ENCODE measurements at places on chromosomes 1 and 21.

GRCh38 chr1:26555550-26555981 lies 26.0 kb downstream of the RPS6KA1 start:
- no peak overlapping the region for H3K4me3 ChIP-seq
- peaks cover 28% of the 10 kb centered on the region for H3K36me3 ChIP-seq
- no peaks in the 10 kb centered on the region for H3K4me1 ChIP-seq
- H3K27me3 ChIP-seq: peaks cover 10% of the 10 kb centered on the region

DNA sequence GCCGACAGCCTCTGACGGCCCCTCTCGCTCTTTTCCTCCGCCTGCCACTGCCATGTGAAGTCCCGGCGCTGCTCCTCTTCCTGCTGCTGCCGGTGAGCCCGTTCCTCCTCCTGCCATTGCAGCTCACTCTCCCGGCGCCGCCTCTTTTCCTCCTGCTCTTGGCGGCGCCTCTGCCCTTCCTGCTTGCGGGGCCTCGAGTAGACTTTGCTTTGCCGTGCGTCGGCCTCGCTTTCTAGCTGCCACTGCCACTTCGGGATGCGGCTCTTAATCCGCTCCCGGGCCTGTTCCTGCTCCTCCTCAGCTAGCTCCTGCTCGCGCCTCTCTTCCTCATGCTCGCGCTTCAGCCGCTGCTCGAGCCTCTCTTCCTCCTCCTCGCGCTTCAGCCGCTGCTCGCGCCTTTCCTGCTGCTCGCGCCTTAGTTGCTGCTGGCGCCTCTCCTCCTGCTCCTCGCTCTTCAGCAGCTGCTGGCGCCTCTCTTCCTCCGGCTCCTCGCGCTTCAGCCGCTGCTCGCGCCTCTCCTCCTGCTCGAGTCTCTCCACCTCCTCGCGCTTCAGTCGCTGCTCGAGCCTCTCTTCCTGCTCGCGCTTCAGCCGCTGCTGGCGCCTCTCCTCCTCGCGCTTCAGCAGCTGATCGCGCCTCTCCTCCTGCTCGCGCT lies 4.3 kb downstream of the TCHH start:
- no peaks in the 10 kb centered on the region for H3K36me3 ChIP-seq
- H3K27ac ChIP-seq: no peak overlapping the region
- peak overlapping the region; percentile 58 for H3K4me3 ChIP-seq
- peaks cover 26% of the 10 kb centered on the region for H3K4me1 ChIP-seq

DNA sequence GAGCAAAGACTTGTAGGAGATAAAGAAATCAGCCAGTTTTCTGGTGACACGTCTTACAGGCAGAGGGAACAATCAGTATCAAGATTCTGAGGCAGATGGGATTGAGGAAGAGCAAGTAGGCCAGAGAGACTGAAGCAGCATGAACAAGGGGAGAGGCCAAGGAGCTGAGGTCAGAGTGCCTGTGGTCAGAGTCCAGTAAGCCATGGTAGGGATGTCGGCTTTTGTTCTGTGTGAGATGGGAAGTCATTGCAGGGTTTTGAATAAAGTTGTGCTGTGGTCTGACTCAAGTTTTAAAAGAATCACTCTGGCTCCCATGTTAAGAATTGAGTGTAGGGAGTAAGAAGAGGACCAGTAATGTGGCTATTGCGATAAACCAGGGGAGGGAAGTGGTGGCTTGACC lies 85.9 kb upstream of the IVNS1ABP start:
- no peak overlapping the region for H3K27ac ChIP-seq
- no peaks in the 10 kb centered on the region for H3K4me1 ChIP-seq
- H3K27me3 ChIP-seq: no peaks in the 10 kb centered on the region
- H3K36me3 ChIP-seq: no peaks in the 10 kb centered on the region
- no peak for DNase-seq
- no peak overlapping the region for H3K4me3 ChIP-seq

DNA sequence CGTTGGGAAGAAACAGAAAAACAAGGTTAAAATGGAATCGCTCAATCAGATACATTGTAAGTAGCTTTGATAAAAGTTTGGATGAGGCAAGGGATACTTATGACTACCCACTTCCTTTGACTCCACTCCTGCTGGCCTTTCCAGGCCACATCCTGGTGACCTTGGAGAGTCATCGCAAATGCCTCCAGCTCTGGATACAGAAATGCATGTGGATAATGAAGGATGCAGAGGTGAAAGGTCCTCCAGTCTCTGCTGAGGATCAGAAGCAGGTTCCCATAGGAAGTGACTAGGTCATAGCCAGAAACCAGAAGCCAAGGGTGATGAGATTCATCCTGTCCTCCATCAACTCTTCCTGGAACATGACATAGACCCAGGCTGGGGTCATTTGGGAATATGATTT lies 6.2 kb upstream of the CAMK1G start:
- H3K4me3 ChIP-seq: no peak overlapping the region
- H3K36me3 ChIP-seq: no peaks in the 10 kb centered on the region
- H3K27me3 ChIP-seq: peaks cover 34% of the 10 kb centered on the region
- DNase-seq: no peak
- no peaks in the 10 kb centered on the region for H3K4me1 ChIP-seq
- no peak overlapping the region for H3K27ac ChIP-seq

- no peaks in the 10 kb centered on the region for H3K36me3 ChIP-seq
- H3K27ac ChIP-seq: no peak overlapping the region
- H3K27me3 ChIP-seq: peaks cover 15% of the 10 kb centered on the region
- no peaks in the 10 kb centered on the region for H3K4me1 ChIP-seq
- no peak for DNase-seq
- no peak overlapping the region for H3K4me3 ChIP-seq
Observed at GRCh38 chr1:205948039-205948438, 4.8 kb upstream of the SLC26A9 start.

GRCh38 chr1:208534979-208535378 lies 290.8 kb upstream of the PLXNA2 start:
- no peaks in the 10 kb centered on the region for H3K27me3 ChIP-seq
- H3K4me1 ChIP-seq: no peaks in the 10 kb centered on the region
- H3K4me3 ChIP-seq: no peak overlapping the region
- no peak overlapping the region for H3K27ac ChIP-seq
- no peak for DNase-seq
- H3K36me3 ChIP-seq: no peaks in the 10 kb centered on the region

- H3K4me3 ChIP-seq: no peak overlapping the region
- no peaks in the 10 kb centered on the region for H3K36me3 ChIP-seq
- DNase-seq: no peak
- H3K27ac ChIP-seq: peak overlapping the region; percentile 65
Observed at GRCh38 chr1:117812869-117813511, 116.4 kb downstream of the GDAP2 start.

DNA sequence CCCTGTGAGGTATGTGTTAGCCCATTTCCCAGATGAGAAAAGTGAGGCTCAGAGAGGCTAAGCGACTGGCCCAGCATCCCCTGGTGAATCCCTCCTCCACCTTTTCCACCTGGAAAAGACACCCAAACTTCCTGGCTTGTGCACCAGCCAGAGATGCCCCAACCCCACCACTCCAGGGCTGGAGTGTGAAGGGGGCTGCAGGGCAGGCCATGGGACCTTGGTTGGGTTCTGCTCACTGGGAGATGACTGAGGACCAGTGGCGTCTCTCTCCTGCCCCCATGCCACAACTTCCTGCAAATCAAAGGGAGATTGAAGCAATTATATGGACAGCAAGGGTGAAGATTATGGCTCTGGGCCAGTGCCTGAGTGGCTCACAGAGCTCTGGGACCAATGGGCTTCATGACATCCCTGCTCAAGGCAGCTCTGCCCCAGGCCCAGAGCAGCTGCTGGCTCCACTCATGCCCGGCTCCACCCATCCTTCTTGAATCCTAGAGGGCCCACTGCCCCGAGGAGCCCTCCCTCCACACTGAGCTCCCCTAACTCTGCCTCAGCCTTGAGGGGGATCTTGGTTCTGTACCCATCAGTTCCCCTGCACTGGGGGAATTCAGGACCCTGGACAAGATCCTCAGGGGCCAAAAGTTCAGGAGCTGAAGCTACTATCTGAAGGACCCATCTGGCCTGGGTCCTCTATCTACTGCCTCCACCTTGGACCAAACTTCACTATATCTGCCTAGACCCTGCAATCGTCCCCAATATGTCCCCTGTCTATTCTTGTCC lies 416.9 kb downstream of the PTPRU start:
- no peak overlapping the region for H3K4me3 ChIP-seq
- H3K36me3 ChIP-seq: no peaks in the 10 kb centered on the region
- no peaks in the 10 kb centered on the region for H3K4me1 ChIP-seq
- peaks cover 2% of the 10 kb centered on the region for H3K27me3 ChIP-seq

DNA sequence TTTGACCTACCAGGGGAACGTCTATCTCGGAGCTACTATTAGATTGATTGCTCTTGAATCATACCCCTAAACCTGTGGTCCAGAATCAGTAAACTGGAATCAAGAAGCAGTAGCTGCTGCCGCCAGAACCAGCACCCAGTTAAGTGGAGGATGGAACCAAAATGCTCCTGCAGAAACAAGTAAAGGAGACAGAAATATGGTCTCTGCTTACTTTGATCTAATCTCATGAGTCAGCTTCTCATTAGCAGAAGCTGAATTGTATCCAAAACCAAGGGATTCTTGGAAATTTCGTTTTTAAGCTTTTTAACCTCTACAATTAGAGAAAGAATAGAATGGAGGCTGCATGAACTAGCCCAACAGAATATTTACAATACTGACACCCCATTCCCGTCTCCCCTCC lies 42.6 kb upstream of the PIGV start:
- H3K27me3 ChIP-seq: no peaks in the 10 kb centered on the region
- no peak for DNase-seq
- peak overlapping the region; percentile 26 for H3K27ac ChIP-seq
- H3K36me3 ChIP-seq: peaks cover 14% of the 10 kb centered on the region

GRCh38 chr21:36705679-36706481 lies 7.0 kb downstream of the SIM2 start:
- no peak overlapping the region for H3K27ac ChIP-seq
- no peak for DNase-seq
- H3K4me3 ChIP-seq: no peak overlapping the region
- H3K27me3 ChIP-seq: peaks cover 6% of the 10 kb centered on the region

DNA sequence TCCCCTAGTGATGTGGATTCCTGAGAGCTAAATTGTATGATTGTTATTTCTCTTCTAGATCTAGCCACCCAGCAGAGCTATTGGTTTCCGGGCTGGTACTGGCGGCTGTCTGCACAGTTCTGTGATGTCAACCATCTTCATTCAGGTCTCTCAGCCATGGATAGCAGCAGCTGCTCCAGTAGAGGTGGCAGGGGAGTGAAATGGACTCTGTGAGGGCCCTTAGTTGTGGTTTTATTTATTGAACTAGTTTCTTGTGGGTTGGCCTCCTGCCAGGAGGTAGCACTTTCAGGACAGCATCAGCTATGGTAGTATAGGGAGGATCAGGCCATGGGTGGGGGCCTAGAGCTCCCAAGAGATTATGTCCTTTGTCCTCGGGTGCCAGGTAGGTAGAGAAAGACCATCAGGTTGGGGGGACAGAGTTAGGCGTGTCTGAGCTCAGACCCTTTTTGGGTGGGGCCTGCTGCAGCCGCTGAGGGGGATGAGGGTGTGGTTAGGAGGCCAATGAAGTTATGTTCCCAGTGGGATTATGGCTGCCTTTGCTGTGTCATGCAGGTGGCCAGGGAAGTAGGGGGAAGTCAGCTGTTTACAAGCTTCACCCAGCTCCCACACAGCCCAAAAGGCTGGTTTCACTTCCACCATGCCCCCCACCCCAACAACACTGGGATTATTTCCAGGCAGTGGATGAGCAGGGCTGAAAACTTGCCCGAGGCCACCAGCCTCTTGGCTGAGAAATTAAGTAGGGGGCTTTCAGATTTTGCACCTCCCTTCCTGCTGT lies 55.1 kb upstream of the RGS4 start:
- no peaks in the 10 kb centered on the region for H3K4me1 ChIP-seq
- no peak overlapping the region for H3K4me3 ChIP-seq
- H3K27me3 ChIP-seq: no peaks in the 10 kb centered on the region
- DNase-seq: no peak
- H3K27ac ChIP-seq: no peak overlapping the region

DNA sequence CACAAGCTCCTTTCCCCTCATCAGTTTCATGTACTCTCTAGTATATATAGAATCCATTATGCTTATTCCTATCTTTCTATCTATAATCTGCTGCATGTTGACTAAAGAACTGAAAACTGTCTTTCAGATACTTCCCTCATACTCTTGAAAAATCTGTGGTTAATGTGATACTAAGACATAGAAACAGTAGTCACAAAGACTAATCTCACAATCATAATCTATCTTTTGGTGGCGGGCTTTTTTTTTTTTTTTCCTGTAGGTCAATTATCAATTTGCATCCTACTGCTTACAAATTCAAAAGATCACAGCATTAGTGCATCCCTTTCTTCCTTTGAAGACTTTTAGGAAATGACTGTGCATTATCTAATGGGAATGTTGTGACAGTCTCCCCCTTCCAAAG lies 4.7 kb downstream of the UBR4 start:
- H3K4me1 ChIP-seq: peaks cover 29% of the 10 kb centered on the region
- no peaks in the 10 kb centered on the region for H3K27me3 ChIP-seq
- no peak for DNase-seq
- peaks cover 3% of the 10 kb centered on the region for H3K36me3 ChIP-seq

- H3K4me1 ChIP-seq: no peaks in the 10 kb centered on the region
- H3K4me3 ChIP-seq: no peak overlapping the region
- no peaks in the 10 kb centered on the region for H3K36me3 ChIP-seq
- H3K27me3 ChIP-seq: no peaks in the 10 kb centered on the region
Observed at GRCh38 chr1:58941471-58942289, 157.8 kb upstream of the JUN start.

GRCh38 chr1:247210062-247210375 lies 38.2 kb upstream of the ZNF124 start:
- H3K4me3 ChIP-seq: peak overlapping the region; percentile 99
- H3K27ac ChIP-seq: peak overlapping the region; percentile 86
- no peaks in the 10 kb centered on the region for H3K27me3 ChIP-seq
- no peak for DNase-seq
- peaks cover 7% of the 10 kb centered on the region for H3K4me1 ChIP-seq

DNA sequence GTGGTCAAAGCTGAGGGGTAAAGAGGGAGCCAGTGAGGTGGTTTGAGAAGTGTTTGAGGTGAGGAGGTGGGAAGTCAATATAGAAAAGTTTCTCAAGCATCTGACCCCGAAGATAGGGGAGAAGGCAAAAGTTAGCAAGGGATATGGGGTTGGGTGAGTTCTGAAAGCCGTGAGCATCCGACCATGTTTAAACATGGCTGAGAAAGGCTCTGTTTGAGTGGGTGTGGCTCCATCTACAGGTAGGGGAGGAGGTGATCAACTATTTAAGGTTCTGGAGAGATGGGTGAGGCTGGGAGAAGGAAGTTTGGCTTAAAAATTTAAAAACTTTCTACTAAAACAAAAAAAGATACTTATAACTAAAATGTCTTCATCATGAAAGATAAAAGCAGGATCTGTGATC lies 273.8 kb downstream of the KCNJ6 start:
- DNase-seq: no peak
- no peak overlapping the region for H3K4me3 ChIP-seq
- no peaks in the 10 kb centered on the region for H3K27me3 ChIP-seq
- H3K27ac ChIP-seq: no peak overlapping the region
- no peaks in the 10 kb centered on the region for H3K4me1 ChIP-seq

DNA sequence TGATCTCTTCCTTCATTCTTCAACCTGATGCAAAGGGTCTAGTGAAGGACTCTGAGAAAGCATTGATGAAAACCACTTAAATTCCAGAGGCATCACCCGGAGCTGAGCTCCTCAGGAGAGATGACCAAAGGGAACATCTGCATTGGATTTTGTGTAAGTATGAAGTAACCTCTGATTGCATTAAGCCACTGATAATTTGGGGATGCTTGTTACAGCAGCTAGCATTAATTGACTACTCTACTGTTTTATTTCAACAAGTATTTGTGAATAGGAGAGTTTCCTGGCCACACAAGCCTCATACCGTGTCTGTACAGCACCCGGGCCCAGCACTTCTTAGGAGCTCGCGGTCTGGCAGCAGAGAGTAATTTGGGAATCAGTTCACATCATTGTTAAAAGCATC lies 250.7 kb upstream of the POU3F1 start:
- no peak for DNase-seq
- H3K27ac ChIP-seq: no peak overlapping the region
- H3K36me3 ChIP-seq: no peaks in the 10 kb centered on the region
- H3K4me3 ChIP-seq: no peak overlapping the region
- no peaks in the 10 kb centered on the region for H3K4me1 ChIP-seq
